Stimulated activated CD4-positive, alpha-beta T cell treated with anti-CD3 and anti-CD28 coated beads, Interleukin-4, amount 100 ng/mL, for 24 hours (primary cell): ENCODE measurements at places on chromosomes 13 and 19.

DNA sequence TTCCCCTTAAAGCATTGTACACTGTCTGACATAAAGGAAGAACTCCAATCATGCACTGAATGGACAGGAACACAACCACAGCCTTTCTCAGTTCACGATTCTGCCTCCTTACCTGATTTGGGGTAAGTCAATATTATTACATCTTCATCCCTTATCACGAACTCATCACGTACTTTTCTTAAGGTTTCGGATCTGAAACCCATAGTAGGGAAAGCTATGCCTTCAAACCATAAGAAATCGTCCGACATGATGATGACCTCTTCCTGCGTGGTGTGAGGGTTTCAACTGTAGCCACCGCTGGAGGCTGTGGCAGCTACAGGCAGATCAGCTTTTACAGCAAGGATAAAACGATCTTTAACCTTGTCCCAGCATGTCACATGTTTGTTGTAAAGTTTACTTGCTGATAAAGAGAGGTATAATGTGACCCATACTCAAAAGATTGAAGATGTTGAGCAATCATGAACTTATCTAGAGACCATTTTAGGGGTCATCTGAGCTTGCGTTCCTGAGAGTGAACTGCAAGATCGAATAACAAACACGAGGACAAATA, at the start of gene SULT2A1:
Gene SULT2A1 (minus strand): TSS at position 306 of the 550 bp plus-strand sequence. CDS start 58 bp downstream, at position 248.
- DNase-seq, result no peak

DNA sequence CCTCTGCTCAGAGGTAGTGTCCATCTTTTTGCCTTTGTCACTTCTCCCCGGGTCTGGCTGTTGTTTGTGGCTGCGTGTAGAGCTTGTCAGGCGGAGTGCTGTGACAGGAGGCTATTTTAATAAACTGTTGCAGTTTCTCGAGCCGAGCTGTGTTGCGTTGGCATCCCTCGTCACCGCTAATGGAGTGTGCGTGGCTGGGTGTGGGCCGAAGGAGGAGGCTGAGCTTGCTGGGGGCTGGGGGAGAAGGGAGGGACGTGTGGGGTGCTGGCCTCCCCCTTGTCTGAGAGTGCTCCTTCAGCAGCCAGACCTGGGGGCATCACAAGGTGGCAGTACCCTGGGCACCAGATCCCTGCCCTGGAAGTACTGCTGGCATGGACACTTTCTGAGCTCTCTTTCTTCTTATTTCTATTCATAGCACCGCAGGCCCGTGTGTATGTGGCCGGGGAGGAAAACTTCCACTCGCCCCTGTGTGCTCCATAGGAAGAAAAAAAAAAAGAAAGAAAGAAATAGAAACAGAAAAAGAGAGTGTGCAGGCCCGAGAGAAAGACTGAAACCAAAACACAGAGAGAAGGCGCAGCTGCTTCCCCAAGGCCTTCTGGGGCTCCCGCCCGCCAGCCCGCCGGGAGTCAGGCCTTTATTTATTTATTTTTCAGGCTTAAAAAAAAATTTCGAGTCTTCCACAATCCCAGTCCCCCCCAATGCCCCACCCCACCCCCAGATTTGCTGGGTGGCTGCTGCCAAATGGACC, 27.0 kb downstream of the NFIX start:
- DNase-seq, result no peak

GRCh38 chr19:40217027-40217810, 965 bp downstream of the TTC9B start:
- DNase-seq, result no peak

- no peak for DNase-seq
Observed at GRCh38 chr13:111541345-111541744, 220.9 kb downstream of the TEX29 start.

DNA sequence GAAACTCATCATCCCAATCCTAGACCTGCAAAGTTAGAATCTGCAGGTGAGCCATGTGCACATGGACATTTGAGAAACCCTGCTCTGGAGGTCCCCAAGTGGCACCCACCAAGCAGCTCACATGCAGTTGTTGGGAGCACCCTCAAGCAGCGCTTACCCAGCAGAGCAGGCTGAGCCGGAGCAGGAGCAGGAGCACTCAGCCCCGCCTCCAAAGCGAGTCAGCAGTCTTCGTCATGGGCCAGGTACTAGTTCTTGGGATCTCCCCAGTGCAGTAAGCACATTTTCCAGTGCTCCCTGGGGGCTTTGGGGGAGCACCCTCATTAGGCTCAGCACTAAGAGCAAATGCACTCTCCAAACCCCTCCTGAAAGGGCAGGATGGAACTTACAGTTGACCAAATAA, 572.7 kb downstream of the IRS2 start:
- DNase-seq, result no peak

GRCh38 chr19:17475541-17476115, 5.3 kb downstream of the SLC27A1 start:
- no peak for DNase-seq

- no peak for DNase-seq
Observed at GRCh38 chr13:26061256-26061655, 9.4 kb upstream of the SHISA2 start.
